Esophagus squamous epithelium (tissue), 5 donors: ENCODE measurements at places on chromosomes 3 and 15. TPM values are rescaled to one million over a fixed set of nuclear protein-coding genes. Genes with fewer than 3 reads are reported as not detected.

Gene GLDN
- 0.83 TPM for total RNA-seq

Gene PSTPIP1
- 9.9 TPM for total RNA-seq

Gene KLHL40
- total RNA-seq = not detected

Gene LSAMP
- 5.5 TPM for total RNA-seq

Gene MYRIP
- 2.8 TPM for total RNA-seq

DNA sequence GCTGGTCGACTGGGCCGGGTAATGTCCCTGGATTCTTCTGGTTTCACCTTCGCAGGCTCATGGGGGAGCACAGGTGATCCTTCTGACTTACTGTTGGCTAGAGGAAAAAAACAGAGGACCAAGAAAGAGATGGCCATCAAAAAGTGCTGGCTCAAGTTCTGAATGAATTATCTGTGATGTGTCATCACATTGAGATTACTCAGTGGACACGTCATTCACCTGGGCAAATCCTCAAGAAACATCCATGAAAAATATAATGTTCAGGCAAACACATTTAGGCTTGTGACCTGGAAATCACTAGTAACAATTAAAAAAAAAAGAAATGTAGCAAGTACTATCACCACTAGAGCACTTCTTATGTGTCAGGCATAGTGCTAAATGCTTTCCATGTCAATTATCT, 81.5 kb upstream of the SLC2A2 start:
- no peak overlapping the region for H3K27ac ChIP-seq
- H3K27me3 ChIP-seq = no peaks in the 10 kb centered on the region
- DNase-seq = no peak

DNA sequence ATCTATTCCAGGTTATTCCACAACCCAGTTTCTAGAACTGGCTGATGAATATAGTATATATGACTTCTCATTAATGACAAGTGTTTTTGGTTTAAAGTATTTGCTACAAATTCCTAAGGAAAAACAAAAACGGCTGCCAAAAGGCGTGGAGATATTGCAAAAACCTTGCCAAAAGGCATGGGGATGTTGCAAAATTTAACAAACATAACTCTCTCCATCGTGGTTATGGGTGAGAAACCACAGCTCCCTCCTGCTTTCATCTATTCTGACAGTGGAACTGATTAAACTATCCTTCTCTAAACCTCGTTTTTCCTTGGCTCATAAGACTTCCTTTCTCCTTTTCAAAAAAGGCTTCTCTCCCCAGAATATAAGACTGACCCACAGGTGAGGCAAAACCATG, 342.0 kb upstream of the PDZRN3 start:
- no peaks in the 10 kb centered on the region for H3K4me1 ChIP-seq
- H3K4me3 ChIP-seq = no peak overlapping the region
- H3K27me3 ChIP-seq = no peaks in the 10 kb centered on the region
- no peak for DNase-seq

DNA sequence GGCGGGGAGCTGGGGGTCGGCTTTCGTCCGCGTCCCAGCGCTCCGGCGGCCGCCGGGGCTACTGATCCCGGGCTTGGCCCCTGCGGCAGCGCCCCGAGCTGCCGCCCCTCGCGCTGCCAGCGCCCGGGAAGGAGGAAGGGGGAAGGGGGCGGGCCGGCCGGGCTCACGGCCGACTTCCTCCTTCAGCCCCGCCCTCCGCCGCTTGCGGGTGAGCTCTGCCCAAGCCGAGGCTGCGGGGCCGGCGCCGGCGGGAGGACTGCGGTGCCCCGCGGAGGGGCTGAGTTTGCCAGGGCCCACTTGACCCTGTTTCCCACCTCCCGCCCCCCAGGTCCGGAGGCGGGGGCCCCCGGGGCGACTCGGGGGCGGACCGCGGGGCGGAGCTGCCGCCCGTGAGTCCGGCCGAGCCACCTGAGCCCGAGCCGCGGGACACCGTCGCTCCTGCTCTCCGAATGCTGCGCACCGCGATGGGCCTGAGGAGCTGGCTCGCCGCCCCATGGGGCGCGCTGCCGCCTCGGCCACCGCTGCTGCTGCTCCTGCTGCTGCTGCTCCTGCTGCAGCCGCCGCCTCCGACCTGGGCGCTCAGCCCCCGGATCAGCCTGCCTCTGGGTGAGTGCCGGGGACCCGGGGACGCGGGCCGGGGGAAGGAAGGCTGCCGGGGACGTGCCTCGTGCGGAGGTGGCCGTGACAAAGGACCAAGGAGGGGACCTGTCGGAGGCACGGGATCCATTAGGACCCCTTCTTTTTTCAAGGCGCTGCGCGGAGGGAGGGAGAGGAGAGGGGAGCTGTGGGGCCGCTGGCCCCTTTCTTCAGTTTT, at the start of gene SEMA4B:
Gene SEMA4B (plus strand): TSS at position 201 of the 814 bp plus-strand sequence. CDS start 249 bp downstream, at position 450.
- peaks cover 30% of the 10 kb centered on the region for H3K4me1 ChIP-seq
- H3K4me3 ChIP-seq = peak within 1 kb of the TSS; percentile 68
- peak within 1 kb of the TSS; percentile 93 for H3K27ac ChIP-seq
- no peaks in the 10 kb centered on the region for H3K27me3 ChIP-seq
- no peak for DNase-seq

- no peak for DNase-seq
- H3K27me3 ChIP-seq = no peaks in the 10 kb centered on the region
- no peak overlapping the region for H3K27ac ChIP-seq
Observed at GRCh38 chr3:153818338-153818737, 302.9 kb upstream of the ARHGEF26 start.

DNA sequence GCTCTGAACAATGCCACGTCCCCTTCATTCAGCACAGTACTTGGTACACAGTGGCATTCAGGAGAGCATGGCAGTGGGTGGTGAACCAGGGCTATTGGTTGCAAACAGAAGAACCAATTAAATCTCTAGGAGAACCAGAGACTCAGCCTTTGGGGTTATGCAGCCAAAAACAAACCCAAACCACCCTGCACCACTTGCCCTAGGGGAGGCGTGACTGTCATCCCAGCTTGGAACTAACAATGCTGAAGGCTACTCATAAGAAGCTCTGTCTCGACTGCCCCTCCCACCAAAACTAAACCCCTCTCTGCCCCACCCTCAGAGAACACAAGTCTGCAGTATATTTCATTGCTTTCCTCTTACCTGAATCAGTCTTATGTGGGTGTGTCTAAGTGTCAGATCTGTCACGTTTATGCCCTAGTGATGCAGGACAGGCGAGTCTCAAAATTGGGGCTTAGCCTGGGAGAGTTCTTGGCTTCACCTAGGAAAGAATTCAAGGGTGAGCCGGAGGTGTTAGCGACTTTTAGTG, 15.2 kb upstream of the KLHL40 start:
- peaks cover 10% of the 10 kb centered on the region for H3K4me1 ChIP-seq
- DNase-seq = no peak
- H3K4me3 ChIP-seq = no peak overlapping the region
- no peaks in the 10 kb centered on the region for H3K36me3 ChIP-seq
- no peak overlapping the region for H3K27ac ChIP-seq

GRCh38 chr15:74262625-74263024, 26.5 kb downstream of the CCDC33 start:
- no peaks in the 10 kb centered on the region for H3K4me1 ChIP-seq
- H3K27ac ChIP-seq = no peak overlapping the region
- no peaks in the 10 kb centered on the region for H3K36me3 ChIP-seq
- peaks cover 88% of the 10 kb centered on the region for H3K27me3 ChIP-seq
- no peak overlapping the region for H3K4me3 ChIP-seq

DNA sequence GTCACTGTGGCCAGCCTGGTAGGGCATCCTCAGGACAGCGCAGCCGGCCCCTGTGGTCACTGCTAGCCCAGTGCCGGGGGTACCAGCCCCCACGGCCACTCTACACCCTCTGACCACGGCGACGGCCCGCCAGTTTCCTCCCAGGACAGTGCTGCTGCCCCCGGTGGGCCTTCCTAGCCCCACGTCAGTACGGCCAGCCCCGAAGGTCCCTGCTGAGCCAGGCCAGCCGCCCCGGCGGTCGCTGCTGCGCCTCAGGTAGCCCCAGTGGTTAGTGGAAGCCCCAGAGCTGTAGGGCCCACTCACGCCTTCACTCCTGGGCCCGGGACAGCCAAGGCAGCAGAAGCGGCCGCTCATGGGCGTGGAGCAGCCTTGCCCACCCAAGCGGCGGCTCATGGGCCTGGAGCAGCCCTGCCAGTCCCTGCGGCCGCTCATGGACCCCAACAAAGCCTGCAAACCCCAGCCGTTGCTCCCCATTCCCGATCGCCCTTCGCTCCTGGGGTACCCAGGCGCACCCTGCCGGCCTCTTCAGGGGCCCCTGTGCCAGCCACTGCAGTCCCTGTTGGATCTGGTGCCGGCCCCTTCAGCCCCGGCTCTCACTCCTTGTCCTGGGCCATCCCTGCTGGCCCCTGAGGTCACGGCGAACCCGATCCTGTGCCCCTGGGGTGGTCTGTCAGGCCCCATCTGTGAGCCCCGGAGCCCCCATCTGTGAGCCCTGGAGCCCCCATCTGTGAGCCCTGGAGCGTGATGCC, 9.5 kb upstream of the ROPN1B start:
- no peaks in the 10 kb centered on the region for H3K4me1 ChIP-seq
- H3K36me3 ChIP-seq = no peaks in the 10 kb centered on the region
- DNase-seq = no peak
- no peak overlapping the region for H3K4me3 ChIP-seq
- H3K27me3 ChIP-seq = peaks cover 77% of the 10 kb centered on the region
- H3K27ac ChIP-seq = no peak overlapping the region

DNA sequence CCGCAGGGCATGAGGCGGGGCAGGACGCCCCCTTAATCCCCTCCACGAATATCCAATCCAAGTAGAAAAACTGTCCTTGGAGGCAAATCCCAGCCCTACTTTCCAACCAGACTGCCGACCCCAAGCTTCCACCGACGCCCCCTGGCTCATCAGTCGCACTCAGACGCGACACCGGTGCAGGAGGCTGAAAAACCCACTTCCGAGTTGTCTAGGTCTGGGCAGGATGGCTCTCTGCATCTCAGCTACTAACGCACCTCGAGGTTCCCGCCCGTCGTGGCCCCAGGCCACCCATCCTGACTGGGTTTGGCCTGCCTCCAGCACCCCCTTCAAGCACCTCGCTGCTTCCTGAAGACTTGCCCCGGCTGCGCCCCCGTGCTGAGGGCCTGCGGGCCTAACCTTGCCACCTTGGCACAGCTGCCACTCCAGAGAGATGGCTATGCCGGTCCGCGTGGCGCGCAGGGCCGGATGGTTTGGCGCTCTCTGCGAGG, 15.5 kb downstream of the RGMA start:
- peaks cover 32% of the 10 kb centered on the region for H3K4me1 ChIP-seq
- H3K27me3 ChIP-seq = no peaks in the 10 kb centered on the region
- no peaks in the 10 kb centered on the region for H3K36me3 ChIP-seq
- H3K27ac ChIP-seq = peak overlapping the region; percentile 95
- H3K4me3 ChIP-seq = peak overlapping the region; percentile 63

DNA sequence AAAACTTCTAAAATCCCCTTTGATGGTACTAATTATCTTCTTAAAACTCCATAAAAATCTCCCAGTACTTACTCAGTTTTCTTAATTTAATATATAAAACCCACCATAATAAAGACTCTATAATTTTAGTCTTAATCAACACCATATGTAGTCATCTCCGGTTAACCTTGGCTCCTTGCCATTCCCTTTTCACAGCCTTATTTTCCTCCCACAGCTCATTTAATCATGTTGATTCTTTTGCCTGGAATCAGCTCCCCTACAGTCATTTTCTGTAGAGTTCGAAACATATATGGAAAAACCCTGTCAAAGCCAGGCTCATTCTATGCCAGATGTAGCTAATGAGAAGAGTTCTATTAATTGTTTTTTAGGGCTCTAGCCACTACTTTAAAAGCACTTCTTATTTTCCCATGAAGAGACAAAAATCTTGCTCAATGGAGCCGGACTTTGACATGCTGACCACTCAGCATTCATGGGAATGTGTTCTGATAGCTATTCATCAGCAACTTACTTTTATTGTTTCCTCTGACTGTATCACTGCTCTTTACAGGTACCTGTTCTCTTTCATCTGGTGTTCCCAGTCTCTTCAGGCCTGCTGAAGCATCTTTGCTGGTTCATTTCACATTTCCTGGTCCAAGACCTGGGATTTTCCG, 573.4 kb downstream of the NAALADL2 start:
- DNase-seq = no peak
- H3K36me3 ChIP-seq = no peaks in the 10 kb centered on the region
- H3K27ac ChIP-seq = no peak overlapping the region
- no peak overlapping the region for H3K4me3 ChIP-seq
- H3K27me3 ChIP-seq = no peaks in the 10 kb centered on the region

DNA sequence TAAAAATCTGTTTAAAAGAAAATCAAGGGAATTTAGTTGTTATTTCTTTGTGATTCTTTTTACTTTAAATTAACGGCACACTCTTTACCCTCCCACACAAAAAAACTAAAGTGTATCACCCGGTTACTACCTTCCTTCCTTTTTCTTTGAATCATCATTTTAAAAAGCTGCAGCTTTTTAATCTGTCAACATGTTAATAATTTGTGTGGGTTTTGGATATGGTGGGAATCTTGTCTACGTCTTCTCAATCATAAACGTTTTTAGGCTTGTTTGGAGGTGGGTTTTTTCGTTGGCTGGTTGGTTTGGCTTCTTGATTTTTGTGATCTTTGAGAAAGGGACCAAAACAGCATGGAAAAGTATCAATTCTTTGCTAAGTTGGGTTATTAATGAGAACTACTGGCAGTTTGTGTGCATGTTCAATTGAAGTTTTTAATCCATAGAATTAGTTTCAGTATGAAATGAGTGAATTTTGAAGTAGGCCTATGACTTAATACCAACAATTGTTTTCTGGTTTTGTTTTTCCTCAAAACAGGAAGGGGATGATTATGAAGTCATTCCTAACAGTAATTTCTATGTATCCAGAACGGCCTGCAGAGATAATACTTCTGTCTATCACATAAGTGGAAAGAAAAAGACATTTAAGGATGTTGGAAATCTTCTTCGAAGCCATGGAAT, 4.5 kb downstream of the SMC4 start:
- H3K4me1 ChIP-seq = no peaks in the 10 kb centered on the region
- peak overlapping the region; percentile 66 for H3K4me3 ChIP-seq
- no peak for DNase-seq
- H3K27ac ChIP-seq = peak overlapping the region; percentile 98

- H3K4me3 ChIP-seq = peak within 1 kb of the TSS; percentile 53
- no peaks in the 10 kb centered on the region for H3K36me3 ChIP-seq
- H3K4me1 ChIP-seq = peaks cover 13% of the 10 kb centered on the region
- no peaks in the 10 kb centered on the region for H3K27me3 ChIP-seq
- H3K27ac ChIP-seq = no peak within 1 kb of the TSS
Observed at GRCh38 chr3:138434276-138434874, at the start of gene ESYT3. Gene ESYT3 (plus strand): TSS chr3:138434616. CDS start chr3:138434799, 183 bp downstream.

GRCh38 chr15:30001602-30002001, 81.2 kb upstream of the GOLGA8J start:
- H3K36me3 ChIP-seq = no peaks in the 10 kb centered on the region
- H3K4me3 ChIP-seq = no peak overlapping the region
- no peak for DNase-seq
- no peaks in the 10 kb centered on the region for H3K4me1 ChIP-seq
- H3K27me3 ChIP-seq = no peaks in the 10 kb centered on the region

- DNase-seq = no peak
- no peaks in the 10 kb centered on the region for H3K27me3 ChIP-seq
- no peak overlapping the region for H3K27ac ChIP-seq
- no peak overlapping the region for H3K4me3 ChIP-seq
- no peaks in the 10 kb centered on the region for H3K36me3 ChIP-seq
Observed at GRCh38 chr15:97410897-97411575, 549.5 kb upstream of the ARRDC4 start.

DNA sequence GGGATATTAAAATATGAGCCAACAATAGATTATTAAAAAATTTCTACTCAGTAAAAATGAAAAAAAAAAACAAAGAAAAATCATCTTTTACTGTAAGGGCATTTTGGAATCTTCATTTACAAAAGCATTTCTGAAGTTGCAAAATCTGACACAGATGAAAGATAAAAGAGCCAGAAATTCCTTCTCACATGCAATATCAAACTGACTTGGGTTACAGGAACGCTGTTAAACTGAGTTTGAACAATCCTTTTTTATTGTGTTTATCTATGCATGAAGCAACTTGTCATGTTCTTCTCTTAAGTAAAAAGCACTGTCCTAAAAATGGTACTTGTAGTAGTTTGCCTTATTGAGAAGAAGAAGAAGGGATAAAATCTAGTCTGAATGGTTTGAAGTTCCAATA, 468.5 kb upstream of the KCNMB2 start:
- H3K27me3 ChIP-seq = no peaks in the 10 kb centered on the region
- no peaks in the 10 kb centered on the region for H3K4me1 ChIP-seq
- no peak overlapping the region for H3K27ac ChIP-seq
